ENCODE measurements at places on chromosomes 12 and 14. TPM values are rescaled to one million over a fixed set of nuclear protein-coding genes. Genes with fewer than 3 reads are reported as not detected.

TSHR gene
- 0.30 TPM for total RNA-seq

SYNDIG1L gene
- 1.2 TPM for total RNA-seq

DNA sequence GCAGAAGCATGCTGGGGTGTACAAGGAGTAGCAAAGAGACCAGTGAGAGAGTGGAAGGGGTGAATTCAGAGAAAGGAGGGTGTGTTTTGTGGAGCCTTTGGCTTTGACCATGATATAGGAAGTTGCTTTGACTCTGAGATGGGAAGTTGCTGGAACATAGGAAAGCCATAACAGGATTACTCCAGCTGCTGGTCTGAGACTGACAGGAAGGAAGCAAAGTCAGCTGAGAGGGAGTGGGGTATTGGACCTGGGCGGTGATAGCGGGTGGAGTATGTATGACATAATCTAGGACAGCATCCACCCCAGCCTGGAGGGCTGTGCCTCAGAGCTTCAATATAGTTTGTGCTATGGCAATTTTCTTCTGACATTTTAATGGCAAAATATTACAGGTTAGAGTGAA, 324.4 kb downstream of the PDZRN4 start:
- DNase-seq = no peak
- no peaks in the 10 kb centered on the region for H3K27me3 ChIP-seq
- H3K27ac ChIP-seq = no peak overlapping the region
- H3K36me3 ChIP-seq = no peaks in the 10 kb centered on the region
- no peaks in the 10 kb centered on the region for H3K4me1 ChIP-seq

GRCh38 chr12:69002969-69003368, 70.0 kb upstream of the CPM start:
- H3K27me3 ChIP-seq = no peaks in the 10 kb centered on the region
- H3K4me1 ChIP-seq = no peaks in the 10 kb centered on the region

YAF2 gene
- 53.2 TPM for total RNA-seq

GRCh38 chr12:122486805-122487426, 13.8 kb downstream of the ZCCHC8 start:
- H3K4me1 ChIP-seq = no peaks in the 10 kb centered on the region
- H3K36me3 ChIP-seq = peaks cover 9% of the 10 kb centered on the region
- H3K27ac ChIP-seq = no peak overlapping the region
- H3K27me3 ChIP-seq = no peaks in the 10 kb centered on the region
- DNase-seq = no peak
- H3K4me3 ChIP-seq = no peak overlapping the region

CIT gene
- 7.1 TPM for total RNA-seq

DNA sequence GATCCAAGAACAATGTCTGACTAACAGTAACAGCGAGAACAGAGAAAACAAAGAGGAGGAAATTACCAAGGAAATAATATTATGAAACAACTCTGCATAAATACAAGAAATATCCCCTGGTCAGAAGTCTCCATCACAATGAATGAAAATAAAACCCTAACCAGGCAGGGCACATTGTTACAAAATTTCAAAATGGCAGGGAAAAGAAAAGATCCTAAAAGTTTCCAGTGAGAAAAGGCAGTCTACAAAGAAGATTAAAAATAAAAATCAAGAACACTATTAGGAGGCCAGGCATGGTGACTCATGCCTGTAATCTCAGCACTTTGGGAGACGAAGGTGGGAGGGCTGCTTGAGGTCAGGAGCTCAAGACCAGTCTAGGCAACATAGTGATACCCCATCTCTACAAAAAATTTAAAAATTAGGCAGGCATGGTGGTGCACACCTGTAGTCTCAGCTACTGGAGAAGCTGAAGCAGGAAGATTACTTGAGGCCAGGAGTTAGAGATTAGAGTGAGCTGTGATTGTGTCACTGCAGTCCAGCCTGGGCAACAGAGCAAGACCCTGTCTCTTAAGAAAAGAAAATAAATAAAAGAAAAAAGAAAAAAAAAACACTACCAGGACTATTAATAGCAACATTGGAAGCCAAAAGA, 47.8 kb downstream of the FERMT2 start:
- no peak for DNase-seq
- no peak overlapping the region for H3K4me3 ChIP-seq
- H3K27me3 ChIP-seq = no peaks in the 10 kb centered on the region
- H3K4me1 ChIP-seq = peaks cover 18% of the 10 kb centered on the region
- H3K36me3 ChIP-seq = no peaks in the 10 kb centered on the region

CD4 gene
- total RNA-seq = 40.6 TPM

KRT3 gene
- total RNA-seq = not detected

GRCh38 chr14:75247939-75248338, 30.7 kb upstream of the FOS start:
- no peaks in the 10 kb centered on the region for H3K27me3 ChIP-seq
- no peak overlapping the region for H3K4me3 ChIP-seq
- H3K36me3 ChIP-seq = no peaks in the 10 kb centered on the region
- no peak overlapping the region for H3K27ac ChIP-seq

SERPINA12 gene
- not detected for total RNA-seq

DNA sequence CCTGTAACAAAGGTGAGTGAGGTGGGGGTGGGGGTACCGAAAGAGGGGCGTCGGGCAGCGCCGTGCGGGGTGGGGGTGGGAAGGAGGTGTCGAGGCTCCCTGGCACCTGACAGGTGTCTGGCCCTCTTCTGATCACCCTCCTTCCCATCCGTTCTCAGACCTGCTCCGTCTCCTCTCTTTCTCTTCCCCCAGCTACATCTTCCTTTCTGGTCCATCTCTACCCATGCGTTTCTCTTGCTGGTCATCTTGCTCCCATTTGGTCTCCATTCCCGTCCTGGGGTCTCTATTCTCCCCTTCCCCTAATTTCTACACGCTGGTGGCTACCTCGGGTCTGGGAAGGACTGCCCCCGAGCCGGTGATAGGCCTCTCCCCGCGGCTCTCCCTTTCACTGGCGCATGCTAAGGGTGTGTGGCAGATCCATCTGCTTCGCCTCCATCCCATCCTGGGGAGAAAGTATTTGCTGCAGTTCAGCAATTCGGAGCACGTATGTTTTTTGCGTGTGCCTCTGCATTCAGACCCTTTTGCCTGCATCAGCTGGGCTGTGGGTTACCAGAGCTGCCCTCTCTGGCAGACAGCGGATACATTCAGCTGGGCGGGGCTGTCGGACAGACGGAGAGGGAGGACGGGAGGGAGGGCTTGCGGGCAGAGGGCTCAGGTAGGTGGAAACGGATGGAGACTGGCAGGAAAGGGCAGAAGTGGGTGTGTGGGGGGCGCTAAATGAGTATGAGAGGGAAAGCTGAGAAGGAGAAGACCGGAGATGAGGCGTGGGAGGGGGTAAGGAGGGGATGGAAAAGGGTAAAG, 730 bp downstream of the CLSTN3 start:
- no peak for DNase-seq
- peak overlapping the region; percentile 22 for H3K27ac ChIP-seq
- H3K4me3 ChIP-seq = peak overlapping the region; percentile 37
- no peaks in the 10 kb centered on the region for H3K36me3 ChIP-seq
- H3K4me1 ChIP-seq = no peaks in the 10 kb centered on the region
- no peaks in the 10 kb centered on the region for H3K27me3 ChIP-seq

- no peak overlapping the region for H3K27ac ChIP-seq
- H3K27me3 ChIP-seq = no peaks in the 10 kb centered on the region
- no peaks in the 10 kb centered on the region for H3K4me1 ChIP-seq
- no peaks in the 10 kb centered on the region for H3K36me3 ChIP-seq
- no peak overlapping the region for H3K4me3 ChIP-seq
- no peak for DNase-seq
Measured at GRCh38 chr12:63795032-63795687, 15.5 kb downstream of the RXYLT1 start.

DNA sequence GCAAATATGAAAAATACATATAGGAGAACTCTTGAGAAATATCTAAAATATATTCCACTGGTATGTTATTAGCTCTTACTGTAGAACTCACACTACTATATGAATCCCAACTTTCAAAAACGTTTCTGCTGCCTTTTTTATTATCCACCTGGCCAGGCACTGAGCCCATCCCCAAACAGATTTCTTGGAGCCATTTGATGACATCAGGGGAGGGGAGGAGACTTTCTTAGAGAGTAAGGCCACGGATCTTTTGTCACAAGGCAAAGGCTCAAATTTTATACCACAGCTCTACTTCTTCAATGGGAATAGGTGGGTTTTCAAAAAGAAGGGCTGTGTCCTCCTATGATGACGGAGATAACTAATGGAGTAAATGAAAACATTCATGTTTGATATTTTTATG, 83.0 kb downstream of the SLC25A21 start:
- no peak for DNase-seq
- H3K4me1 ChIP-seq = no peaks in the 10 kb centered on the region
- H3K27ac ChIP-seq = no peak overlapping the region
- H3K36me3 ChIP-seq = no peaks in the 10 kb centered on the region
- H3K4me3 ChIP-seq = no peak overlapping the region

DNA sequence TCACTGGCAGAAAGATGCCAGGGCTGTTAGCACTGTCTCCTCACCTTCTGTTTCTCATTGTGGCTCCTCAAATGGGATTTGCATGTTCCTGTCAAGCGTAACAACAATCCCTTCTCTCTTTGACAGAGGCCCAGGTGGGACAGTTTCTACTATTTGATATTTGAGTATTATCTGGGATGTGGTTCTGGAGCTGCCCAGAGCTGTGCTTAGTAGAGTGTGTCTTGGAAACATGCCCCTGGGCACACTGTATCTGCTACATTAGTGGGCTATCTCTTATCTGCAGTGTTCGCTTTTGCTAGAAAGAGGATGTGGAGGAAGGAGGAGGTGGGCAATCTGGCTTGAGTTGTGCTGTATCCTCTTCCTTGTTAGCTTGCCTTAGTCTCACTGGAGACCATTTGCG, 3.8 kb upstream of the ACADS start:
- no peak for DNase-seq
- no peaks in the 10 kb centered on the region for H3K27me3 ChIP-seq
- H3K4me1 ChIP-seq = no peaks in the 10 kb centered on the region
- no peak overlapping the region for H3K4me3 ChIP-seq

DNA sequence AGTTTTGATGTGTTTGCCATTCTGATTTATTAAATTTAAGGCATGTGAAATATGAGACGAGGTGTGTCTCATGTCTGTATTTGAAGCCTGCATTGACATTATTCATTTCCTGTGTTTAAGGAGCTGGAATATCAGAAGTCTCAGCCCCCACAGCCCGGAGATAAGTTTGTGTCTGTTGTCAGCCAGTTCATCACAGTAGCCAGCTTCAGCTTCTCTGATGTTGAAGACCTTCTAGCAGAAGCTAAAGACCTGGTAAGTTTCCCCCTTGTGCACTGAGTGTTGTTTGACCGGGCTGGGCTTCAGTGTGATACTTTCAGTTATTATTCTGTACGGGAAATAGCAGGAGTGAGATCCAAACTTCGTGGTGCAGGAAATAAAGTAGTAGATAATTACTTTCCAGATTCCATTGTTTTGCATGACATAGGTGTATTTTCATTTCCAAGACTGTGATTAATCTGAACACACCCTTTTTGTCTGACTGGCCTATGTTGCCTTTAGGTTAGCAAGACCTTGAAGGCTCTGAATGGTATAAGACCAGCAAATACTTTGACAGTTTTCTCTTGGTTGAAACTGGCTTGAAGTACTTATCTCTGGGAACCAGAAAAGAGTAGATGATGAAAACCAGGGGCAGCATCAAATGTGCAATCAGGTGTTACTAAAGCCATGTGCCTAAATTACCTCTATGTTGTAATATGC, 101.5 kb downstream of the GPR135 start:
- H3K27me3 ChIP-seq = no peaks in the 10 kb centered on the region
- peak overlapping the region; percentile 14 for H3K27ac ChIP-seq
- no peak overlapping the region for H3K4me3 ChIP-seq

DNA sequence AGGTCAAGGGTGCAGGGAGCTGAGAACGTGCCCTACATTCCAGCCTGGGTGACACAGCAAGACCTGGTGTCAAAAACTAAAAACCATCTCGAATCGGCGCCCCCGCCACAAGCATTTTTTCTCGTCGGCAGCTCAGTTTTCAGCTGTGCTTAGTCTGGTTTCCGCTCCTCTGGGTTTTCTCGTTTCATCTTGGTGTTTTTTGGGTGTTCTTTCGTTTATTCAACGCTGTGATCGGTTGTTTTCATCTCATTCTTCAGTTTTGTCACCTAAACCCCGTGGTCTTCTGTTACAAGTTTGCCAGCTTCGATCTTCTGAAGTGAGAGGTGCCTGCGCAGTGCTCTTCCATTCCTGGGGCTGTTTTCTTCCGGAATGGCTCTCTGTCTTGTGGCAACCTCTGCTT, 41.4 kb downstream of the NOC4L start:
- no peaks in the 10 kb centered on the region for H3K36me3 ChIP-seq
- DNase-seq = no peak
- H3K27ac ChIP-seq = no peak overlapping the region
- H3K4me1 ChIP-seq = no peaks in the 10 kb centered on the region
- H3K4me3 ChIP-seq = no peak overlapping the region
- H3K27me3 ChIP-seq = no peaks in the 10 kb centered on the region

DNA sequence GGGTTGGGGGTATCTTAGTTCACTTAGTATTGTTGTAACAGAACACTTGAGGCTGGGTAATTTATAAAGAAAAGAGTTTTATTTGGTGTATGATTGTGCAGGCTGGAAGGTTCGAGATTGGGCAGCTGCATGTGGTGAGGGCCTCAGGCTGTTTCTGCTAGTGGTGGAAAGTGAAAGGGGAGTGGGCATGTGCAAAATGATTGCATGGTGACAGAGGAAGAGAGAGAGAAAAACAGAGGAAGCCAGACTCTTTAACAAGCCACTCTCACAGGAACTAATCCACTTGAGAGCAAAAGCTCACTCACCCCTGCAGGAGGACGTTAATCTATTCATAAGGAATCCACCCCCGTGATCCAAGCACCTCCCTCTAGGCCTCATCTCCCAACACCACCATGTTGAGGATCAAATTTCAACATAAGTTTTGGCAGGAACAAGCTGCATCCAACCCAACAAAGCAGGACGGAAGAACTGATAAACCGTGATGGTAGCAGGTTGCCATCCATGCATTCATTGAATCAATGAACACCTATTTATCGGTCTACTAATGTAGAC, 165.0 kb upstream of the GZMB start:
- H3K27me3 ChIP-seq = no peaks in the 10 kb centered on the region
- H3K4me3 ChIP-seq = no peak overlapping the region
- DNase-seq = no peak
- no peak overlapping the region for H3K27ac ChIP-seq
- no peaks in the 10 kb centered on the region for H3K36me3 ChIP-seq
- no peaks in the 10 kb centered on the region for H3K4me1 ChIP-seq

GRCh38 chr12:49828133-49829091, at the start of gene NCKAP5L:
Gene NCKAP5L, minus strand, starts transcription at chr12:49828413. Its CDS starts 24,369 bp downstream, at chr12:49804044.
- DNase-seq = peak; percentile 99
- H3K27ac ChIP-seq = peak within 1 kb of the TSS; percentile 74
- H3K4me3 ChIP-seq = peak within 1 kb of the TSS; percentile 77
- no peaks in the 10 kb centered on the region for H3K27me3 ChIP-seq
- no peaks in the 10 kb centered on the region for H3K4me1 ChIP-seq

DNA sequence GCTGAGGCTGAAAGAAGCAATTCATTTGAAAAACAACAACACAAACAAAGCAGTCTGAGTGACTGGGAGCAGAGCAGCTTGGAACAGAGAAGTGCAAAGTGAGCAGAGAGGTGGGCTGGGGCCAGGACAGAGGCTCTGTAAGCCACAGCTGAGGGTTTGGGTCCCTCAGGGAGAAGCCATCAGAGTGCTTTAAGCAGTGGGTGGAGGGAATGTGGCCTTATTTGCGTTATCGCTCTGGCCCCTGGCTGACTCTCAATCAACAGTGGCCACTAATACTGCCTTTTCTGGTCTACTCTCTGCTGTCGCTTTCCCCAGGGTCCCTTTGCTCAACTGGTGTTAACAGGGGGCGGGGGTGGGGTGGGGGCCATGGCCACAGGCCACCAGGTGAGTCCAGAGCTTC, 44.2 kb downstream of the IRF2BPL start:
- no peak overlapping the region for H3K4me3 ChIP-seq
- no peaks in the 10 kb centered on the region for H3K36me3 ChIP-seq
- no peaks in the 10 kb centered on the region for H3K4me1 ChIP-seq
- no peak for DNase-seq
- no peak overlapping the region for H3K27ac ChIP-seq
- no peaks in the 10 kb centered on the region for H3K27me3 ChIP-seq

Measured in aorta (tissue), 5 donors.